Thoracic aorta (tissue), 2 donors: ENCODE measurements at places on chromosomes 12 and 14.

- DNase-seq: no peak
Measured at GRCh38 chr12:75738486-75738885, 227.1 kb upstream of the KRR1 start.

- no peak for DNase-seq
Measured at GRCh38 chr12:42325326-42325652, 605 bp downstream of the ZCRB1 start.

- DNase-seq: no peak
Measured at GRCh38 chr12:110688446-110689280, at the start of gene HVCN1. HVCN1 (minus strand) TSS chr12:110689115; CDS start chr12:110683245, 5,870 bp downstream.

DNA sequence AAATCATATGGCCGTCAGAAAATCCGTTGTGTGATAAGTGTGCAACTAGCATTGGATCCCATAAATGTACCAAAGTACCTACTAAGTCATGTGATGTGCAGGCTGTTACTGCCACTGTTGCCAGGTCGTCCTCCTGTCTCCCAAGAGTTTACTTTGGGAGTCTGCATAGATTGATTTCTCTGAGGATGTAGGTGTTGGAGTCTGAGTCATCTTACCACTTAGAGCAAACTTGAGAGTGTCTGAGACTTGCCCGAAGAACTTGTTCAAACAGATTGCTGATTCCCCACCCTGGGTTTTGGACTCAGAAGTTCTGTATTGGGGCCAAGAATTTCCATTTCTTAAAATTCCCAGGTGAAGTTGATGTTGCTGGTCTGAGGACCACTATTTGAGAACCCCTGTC is 11.4 kb downstream of the TMX1 start:
- no peak for DNase-seq

DNA sequence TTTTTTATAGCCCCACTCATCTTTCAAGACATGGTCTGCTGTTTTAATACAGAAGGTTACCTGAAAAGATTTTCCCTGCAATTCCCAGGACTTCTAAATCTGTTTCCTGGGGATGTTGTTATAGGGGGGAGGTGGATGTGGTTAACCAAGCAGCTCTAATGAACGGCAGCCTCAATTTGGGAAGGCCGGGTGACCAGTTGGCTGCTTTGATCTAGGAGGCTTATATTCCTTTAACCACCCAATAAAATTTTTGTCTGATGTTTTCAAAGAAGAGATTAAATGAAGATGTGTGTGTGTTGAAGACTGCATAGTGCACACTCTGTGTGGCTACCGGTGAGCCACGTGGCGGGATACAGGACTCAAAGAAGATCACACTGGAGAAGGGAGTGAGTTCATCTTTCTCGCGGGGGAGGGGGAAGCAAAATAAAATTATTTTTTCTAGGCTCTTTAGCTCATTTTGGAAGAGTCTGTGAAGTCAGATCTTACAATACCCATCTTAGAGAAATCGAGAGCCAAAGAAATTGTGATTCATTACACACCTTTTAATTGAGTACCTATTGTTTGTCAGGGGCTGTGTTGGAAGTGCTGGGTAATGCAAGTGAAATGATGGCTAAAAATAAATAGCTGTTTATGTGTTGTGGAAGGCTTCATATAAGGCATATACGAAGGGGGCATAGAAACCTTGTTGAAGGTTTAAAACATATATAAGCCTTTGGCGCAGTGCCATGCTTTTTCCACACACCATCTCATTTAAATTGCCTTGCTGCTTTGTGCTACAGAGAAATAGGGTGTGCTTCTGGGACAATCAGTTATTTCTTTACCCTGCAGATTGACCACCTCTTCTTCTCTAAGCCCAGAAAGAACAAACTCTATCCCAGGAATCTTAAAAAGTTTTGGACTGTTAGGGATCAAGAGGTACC is 18.5 kb downstream of the ELK3 start:
- no peak for DNase-seq

GRCh38 chr14:103763730-103764488 is 48.3 kb downstream of the ZFYVE21 start:
- DNase-seq: no peak

DNA sequence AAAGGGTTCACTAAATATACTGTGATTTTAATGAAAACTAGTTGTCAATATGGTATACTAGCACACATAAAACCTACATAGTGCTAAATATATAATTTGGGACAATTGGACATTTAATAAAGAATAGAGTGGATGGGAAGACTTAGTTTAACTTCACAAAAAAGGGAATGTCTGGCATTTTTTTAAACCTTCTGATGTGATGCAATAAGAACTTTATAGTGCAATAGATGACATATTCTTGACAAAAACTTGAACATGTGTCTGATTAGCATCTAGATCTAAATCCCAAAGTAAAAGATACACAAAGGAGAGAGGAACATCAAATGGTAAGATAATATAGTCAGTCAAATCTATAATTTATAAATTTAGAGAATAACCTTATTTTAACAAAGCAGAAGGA is 488.3 kb upstream of the SYT1 start:
- no peak for DNase-seq

- DNase-seq: no peak
Measured at GRCh38 chr14:103626146-103626850, 2.7 kb upstream of the KLC1 start.

- DNase-seq: no peak
Measured at GRCh38 chr14:77988970-77989369, 181.2 kb upstream of the NRXN3 start.

GRCh38 chr14:55927028-55927427 is 191.2 kb upstream of the PELI2 start:
- DNase-seq: no peak

DNA sequence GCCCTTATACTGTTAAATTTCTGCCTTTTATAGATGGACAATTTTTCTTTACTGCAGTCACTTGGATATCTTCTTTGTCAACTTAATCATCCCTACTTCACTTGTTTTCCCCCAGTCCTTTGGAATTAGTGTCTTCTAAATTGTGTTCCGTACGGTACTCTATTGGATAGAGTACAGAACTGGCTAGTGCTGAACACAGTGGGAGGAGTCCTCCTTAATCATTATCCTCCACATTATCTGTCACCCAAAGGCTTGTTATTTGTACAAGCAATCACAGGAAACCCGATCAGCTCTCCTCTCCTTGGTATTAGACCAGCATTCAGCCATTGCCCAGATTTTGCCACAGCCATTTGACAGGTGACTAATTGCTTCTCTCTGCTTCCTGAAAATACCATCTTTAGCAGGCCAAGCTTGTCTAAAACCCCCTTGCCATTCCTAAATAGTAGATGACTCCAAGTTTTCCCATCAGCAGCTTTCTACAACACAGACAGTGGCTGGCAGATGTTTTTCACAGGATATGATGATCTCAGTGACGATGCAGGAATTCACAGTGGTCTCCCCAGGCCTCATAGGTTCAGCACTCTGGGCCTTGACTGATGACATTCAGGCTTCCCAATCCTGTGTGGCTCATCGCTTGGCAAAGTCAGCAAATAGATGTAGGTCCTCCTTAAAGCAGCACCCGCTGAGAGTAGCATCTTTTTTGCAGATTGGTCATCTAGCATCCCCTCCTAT is 216.0 kb upstream of the RGS6 start:
- no peak for DNase-seq

- no peak for DNase-seq
Measured at GRCh38 chr14:38420048-38420447, 164.2 kb upstream of the CLEC14A start.

DNA sequence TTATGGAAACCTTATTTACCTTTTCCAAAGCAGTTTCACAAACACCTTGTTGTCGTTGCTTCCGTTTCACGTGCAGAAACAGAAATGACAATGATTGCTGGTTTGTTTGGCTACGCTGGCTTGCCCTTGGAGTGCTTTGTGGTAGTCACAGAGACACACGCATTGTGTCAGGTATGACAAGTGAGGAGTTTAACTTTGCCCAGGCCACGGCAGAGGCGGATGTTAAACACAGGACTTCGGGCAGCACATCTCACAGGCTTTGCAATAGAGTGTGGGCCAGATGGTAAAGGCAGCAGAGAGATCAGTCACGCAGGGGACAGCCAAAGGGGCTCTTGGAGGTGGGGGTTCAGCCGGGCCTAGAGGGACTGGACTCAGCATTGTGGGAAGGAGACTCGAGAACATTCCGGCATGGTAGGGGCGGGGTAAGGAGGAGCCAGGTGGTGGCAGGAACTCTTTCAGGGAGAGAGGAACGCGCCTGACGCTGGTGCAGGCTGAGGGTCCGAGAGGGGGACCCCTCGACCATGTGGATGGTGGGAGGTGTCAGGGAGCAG is 59.8 kb upstream of the KCNA1 start:
- no peak for DNase-seq

DNA sequence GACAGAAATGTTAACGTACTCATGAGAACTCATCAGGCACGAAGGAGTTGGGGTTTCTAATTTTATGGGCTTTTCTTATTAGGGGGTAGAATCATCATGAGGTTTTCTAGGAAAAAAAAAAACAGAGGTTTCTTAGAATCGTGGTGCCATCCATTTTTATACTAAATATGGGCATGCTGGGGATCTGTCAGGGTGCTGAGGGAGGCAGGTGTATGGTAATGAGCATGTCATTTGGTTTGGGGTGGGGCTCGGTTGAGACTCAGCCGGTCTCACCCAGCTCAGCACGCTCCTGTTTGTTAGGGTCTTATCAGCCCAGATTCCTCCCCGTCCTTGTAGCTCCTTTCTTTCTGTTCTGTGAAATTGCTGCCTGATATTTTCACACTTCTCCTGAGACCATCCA is 98.2 kb downstream of the DICER1 start:
- DNase-seq: no peak

GRCh38 chr14:95530473-95531276 is 4.2 kb upstream of the GLRX5 start:
- no peak for DNase-seq

- no peak for DNase-seq
Measured at GRCh38 chr12:131094831-131095805, 141.4 kb downstream of the ADGRD1 start.

DNA sequence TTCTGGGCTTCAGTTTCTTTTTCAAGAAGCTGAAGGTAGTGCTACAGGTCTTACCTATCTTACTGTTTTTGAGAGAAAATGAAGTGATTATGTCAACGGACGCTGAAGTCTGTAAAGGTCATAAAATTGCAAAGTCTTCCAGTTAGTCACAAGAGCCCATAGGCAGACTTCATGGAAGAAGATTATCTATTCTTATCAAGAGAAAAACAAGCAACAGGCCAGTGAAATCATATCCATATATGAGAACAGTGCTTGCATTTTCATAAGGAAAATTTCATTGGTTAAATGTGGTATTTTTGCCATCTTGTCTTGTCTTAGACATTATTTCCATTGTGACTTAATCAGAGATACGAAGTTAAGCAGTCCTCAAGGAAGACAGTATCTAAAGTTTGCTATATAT is 412.7 kb upstream of the SEL1L start:
- no peak for DNase-seq

GRCh38 chr12:120213758-120214157 is 12.8 kb upstream of the RPLP0 start:
- DNase-seq: no peak

GRCh38 chr12:109182041-109182839 is 65.9 kb downstream of the ACACB start:
- no peak for DNase-seq

GRCh38 chr12:107320033-107320928 is 226.9 kb upstream of the CRY1 start:
- no peak for DNase-seq

DNA sequence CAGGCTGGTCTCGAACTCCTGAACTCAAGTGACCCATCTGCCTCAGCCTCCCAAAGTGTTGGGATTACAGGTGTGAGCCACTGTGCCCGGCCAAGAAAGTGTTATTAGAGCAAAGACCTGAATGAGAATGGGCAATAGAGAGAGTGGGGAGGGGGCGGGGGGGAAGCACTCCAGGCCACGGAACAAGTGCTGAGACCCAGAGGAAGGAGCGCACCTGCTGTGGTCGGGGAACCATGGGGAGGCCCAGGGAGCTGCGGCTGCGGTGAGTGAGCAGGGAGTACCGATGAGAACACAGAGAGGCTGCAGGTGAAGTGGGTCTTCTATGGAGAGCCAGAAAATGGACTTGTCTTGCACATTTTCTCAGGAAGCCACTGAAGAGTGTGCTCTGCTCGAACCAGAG is 10.8 kb downstream of the SMIM41 start:
- no peak for DNase-seq

DNA sequence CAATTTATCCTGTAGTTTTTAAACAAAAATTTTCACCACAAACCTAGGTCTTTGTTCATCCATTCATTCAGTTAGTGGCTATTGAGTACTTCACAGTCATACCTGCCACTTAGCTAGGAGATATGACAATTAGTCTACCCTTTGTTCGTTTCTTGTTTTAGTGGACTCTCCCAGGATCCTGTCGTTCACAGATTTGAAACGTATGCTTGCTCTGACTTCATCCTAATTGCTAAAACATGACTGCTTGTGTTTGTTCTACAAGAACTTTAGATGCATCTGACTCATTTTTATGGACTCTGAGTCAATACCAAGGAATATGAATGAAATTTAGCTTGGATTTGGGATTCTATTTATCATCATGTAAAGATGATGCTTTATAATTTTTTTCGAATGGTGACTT is 69.5 kb downstream of the TBC1D30 start:
- DNase-seq: no peak
